HCT116 (cell line): ENCODE measurements at places on chromosomes 7 and 10. TPM values are rescaled to one million over a fixed set of nuclear protein-coding genes. Genes with fewer than 3 reads are reported as not detected.

GRCh38 chr10:84329986-84330651 is 1.7 kb downstream of the CCSER2 start:
- no peaks in the 10 kb centered on the region for H3K36me3 ChIP-seq
- H3K27me3 ChIP-seq = no peaks in the 10 kb centered on the region
- no peak overlapping the region for H3K27ac ChIP-seq
- H3K4me3 ChIP-seq = no peak overlapping the region

- peaks cover 9% of the 10 kb centered on the region for H3K4me1 ChIP-seq
- H3K36me3 ChIP-seq = no peaks in the 10 kb centered on the region
- H3K27me3 ChIP-seq = no peaks in the 10 kb centered on the region; the same call in 1 of the 2 replicates
Observed at GRCh38 chr10:128008521-128009250, 101.8 kb downstream of the PTPRE start.

- no peaks in the 10 kb centered on the region for H3K4me1 ChIP-seq
- DNase-seq = no peak
- no peaks in the 10 kb centered on the region for H3K36me3 ChIP-seq
- H3K4me3 ChIP-seq = no peak overlapping the region
Observed at GRCh38 chr10:78339251-78339650, 305.6 kb downstream of the RPS24 start.

DNA sequence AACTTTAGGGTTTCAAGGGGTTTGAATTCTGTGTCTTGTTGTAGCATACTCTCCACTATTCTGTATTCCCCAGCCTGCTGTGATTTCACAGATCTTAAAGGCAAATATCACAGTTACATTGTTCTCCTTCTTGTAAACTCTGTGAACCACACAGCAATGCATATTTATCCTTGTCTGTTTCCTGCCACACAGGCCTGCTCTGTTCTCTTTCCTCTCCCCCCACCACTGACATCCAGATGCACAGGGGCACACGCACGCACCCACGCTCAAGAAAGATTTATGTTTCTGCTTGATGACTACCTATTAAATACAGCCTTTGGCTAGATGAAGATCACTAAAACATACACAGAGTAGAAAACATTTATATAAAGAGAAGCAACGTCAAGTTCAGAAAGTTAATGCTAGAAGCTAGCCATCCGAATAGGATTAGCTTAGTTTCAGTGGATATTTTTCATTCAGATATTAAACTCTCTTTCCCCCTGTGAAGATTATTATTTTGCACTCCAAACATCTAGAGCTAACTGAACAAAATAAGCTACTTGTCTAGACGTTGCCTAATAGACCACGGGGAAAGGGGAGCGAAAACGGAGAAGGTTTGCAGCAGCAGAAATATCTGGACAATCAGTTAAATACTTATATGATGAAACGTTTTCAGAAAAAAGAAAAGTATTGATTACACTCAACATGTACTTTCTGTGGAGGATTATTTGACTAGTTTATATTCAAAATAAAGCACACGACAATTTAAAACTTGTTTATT is 193.1 kb upstream of the SEMA3C start:
- H3K36me3 ChIP-seq = no peaks in the 10 kb centered on the region
- no peak for DNase-seq
- no peak overlapping the region for H3K27ac ChIP-seq
- no peaks in the 10 kb centered on the region for H3K4me1 ChIP-seq
- H3K27me3 ChIP-seq = no peaks in the 10 kb centered on the region

GRCh38 chr7:92137557-92137956 is 3.3 kb upstream of the CYP51A1 start:
- H3K4me3 ChIP-seq = no peak overlapping the region
- no peak for DNase-seq
- H3K36me3 ChIP-seq = no peaks in the 10 kb centered on the region
- no peak overlapping the region for H3K27ac ChIP-seq
- 0 out of 2 replicates have a peak, but pooled peaks cover 5% of the 10 kb centered on the region for H3K4me1 ChIP-seq

DNA sequence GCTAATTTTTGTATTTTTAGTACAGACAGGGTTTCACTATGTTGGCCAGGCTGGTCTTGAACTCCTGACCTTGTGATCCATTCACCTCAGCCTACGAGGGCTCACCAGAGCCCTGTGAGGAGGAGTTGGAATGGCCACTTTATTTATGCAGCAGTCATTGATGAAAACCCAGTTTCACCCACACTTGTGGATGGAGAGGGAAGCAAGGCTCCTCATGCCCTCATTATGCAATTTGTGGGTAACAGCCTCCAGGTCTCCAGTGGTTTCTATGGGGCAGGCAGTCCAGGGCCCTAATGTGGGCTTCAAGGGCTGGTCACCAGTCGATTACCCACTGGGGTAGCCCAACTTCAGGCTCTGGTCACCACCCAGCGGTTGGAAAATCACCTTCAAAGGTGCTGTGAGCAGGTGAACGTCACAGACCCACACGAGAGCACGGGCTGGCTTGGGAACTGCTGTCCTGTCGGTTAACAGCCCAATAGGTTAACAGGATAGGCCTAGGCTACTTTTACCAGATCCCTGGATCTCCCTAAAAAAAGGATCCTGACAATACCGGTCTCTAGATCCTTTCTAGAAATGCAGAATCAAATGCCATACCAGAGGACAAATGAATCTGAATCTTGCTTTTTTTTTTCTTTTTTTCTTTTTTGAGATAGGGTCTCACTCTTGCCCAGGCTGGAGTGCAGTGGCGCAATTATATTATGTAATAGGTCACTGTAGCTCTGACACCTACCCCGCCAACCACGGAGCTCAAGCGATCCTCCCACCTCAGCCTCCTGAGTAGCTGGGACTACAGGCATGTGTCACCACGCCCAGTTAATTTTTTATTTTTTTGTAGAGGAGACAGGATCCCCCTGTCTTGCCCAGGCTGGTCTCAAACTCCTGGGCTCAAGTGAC is 97.8 kb downstream of the SLC37A3 start:
- H3K4me3 ChIP-seq = no peak overlapping the region
- H3K27me3 ChIP-seq = no peaks in the 10 kb centered on the region
- no peak for DNase-seq
- H3K4me1 ChIP-seq = no peaks in the 10 kb centered on the region
- no peak overlapping the region for H3K27ac ChIP-seq

GRCh38 chr7:132152131-132152889 is 424.0 kb downstream of the PLXNA4 start:
- no peak overlapping the region for H3K27ac ChIP-seq
- no peaks in the 10 kb centered on the region for H3K36me3 ChIP-seq

DNA sequence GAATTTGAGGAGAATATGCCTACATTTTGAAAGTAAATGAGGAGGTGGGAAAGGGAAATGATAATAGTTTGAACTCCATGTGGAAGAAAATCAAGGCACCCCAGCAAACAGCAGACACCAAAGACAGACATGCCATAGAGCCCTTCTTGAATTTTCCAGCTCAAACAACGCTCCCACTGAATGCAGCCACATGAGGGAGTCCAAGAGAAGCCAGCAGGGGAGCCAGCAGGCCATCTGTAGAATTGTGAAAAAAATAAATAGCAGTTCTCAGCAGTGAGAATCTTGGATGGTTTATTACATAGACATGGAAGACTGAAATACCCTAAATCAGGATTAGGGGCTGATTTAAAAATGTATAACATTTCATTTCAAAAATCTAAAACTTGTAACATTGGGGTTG is 1567.3 kb upstream of the LRRTM3 start:
- H3K4me3 ChIP-seq = no peak overlapping the region
- no peaks in the 10 kb centered on the region for H3K4me1 ChIP-seq
- H3K27me3 ChIP-seq = no peaks in the 10 kb centered on the region

DNA sequence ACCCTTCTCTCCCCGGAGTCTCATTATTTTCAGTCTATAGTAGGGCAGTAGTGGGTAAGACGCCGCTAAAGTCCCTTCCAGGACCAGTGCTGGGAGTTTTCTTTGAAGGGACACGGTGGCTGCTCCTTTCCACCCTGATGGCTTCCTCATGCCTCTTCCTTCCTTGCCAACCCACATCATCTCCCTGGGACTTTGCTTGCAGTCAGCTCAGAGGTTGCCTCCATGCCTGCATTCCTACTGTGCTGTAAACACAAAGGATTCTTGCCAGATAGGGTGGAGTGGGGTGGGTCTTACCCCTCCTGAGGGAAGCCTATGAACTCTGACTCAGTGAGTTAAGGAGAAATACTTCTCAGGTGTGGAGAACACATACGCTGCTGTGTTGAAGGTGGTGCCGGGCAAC is 59.9 kb upstream of the IGFBP3 start:
- no peaks in the 10 kb centered on the region for H3K36me3 ChIP-seq
- H3K4me1 ChIP-seq = peaks cover 20% of the 10 kb centered on the region
- no peaks in the 10 kb centered on the region for H3K27me3 ChIP-seq
- H3K27ac ChIP-seq = no peak overlapping the region
- no peak overlapping the region for H3K4me3 ChIP-seq

DNA sequence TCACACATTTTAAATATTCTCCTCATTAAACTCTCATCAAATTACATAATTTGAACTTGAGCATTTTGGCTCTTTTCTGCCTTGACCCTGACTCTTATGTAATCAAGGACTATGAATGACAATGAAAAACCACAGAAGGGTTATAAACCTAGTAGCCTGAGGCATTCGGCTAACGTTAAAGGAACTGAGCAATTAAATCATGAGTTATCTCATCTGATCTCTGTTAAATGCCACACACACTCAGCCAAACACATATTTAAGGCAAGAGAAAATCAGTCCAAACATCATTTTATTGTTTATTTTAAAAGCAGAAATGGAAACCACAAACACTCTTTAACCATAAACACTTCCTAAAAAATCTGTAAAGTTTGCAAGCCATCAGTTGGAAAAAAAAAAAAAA is 204.3 kb downstream of the DGKI start:
- no peaks in the 10 kb centered on the region; the same call in 1 of the 2 replicates for H3K27me3 ChIP-seq
- H3K27ac ChIP-seq = no peak overlapping the region
- DNase-seq = no peak
- no peaks in the 10 kb centered on the region for H3K4me1 ChIP-seq

DNA sequence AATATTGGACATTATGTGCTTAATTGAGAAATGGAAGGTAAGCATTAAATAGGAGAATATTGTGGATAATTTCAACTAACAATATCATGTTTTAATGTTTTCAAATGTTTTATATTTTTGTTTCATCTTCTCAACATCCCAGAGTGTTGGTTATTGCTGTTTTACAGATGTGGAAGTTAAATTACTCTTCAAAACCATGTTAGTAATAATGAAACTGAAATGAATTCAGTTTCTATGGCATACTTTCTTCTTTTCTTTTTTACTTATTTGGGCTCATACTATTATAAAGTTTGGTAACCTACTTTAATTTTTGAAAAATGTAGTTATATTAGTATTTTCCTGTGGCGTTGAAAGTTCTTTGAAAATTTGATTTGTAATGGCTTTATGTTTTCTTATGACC is 4.2 kb downstream of the GLRX3 start:
- no peak overlapping the region for H3K4me3 ChIP-seq
- no peak for DNase-seq
- H3K27me3 ChIP-seq = no peaks in the 10 kb centered on the region
- H3K36me3 ChIP-seq = no peaks in the 10 kb centered on the region
- no peak overlapping the region for H3K27ac ChIP-seq

CABCOCO1 gene
- total RNA-seq = not detected

BAIAP2L1 gene
- total RNA-seq = 61.2 TPM

ADAM12 gene
- not detected for total RNA-seq

PALD1 gene
- 33.1 TPM for total RNA-seq

NME8 gene
- total RNA-seq = not detected

TMEM176A gene
- total RNA-seq = not detected

SEMA3C gene
- 25.3 TPM for total RNA-seq

ARHGAP21 gene
- total RNA-seq = 47.7 TPM

FKBP6 gene
- total RNA-seq = not detected

TBX20 gene
- not detected for total RNA-seq

DNMBP gene
- total RNA-seq = 60.3 TPM

CTAGE8 gene
- 6.1 TPM for total RNA-seq
